Retinal pigment epithelial cell (primary cell): ENCODE measurements at places on chromosomes 13 and 19.

DNA sequence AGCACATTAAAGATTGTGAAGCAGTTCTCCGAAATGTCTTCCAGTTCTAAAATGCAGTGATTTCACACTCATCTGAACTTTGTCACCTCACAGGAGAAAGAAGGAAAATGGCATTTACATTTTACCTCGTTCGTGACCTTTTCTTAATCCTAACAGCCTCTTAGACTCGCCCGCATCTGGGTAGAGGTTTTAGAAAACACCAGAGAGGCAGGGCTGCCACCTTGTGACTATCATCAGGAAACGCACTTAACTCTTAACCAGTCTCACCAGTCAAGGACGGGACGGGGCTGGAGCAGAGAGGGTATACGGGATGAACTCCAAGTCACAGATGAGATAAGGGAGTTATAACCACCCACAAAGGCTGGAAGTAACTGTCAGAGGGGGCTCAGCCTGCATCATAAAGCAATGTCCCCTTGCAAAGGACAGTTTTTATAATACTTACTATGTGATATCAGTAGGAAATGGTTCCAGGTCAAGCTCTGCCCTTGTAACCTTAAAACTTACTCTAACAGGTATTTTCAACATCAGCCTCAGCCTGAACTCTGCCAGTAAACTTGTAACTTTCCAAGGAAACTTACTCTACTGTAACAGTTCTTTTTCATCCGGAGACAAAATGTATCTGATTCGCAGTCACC, 8.6 kb upstream of the CEACAM6 start:
- DNase-seq = peak; percentile 14

DNA sequence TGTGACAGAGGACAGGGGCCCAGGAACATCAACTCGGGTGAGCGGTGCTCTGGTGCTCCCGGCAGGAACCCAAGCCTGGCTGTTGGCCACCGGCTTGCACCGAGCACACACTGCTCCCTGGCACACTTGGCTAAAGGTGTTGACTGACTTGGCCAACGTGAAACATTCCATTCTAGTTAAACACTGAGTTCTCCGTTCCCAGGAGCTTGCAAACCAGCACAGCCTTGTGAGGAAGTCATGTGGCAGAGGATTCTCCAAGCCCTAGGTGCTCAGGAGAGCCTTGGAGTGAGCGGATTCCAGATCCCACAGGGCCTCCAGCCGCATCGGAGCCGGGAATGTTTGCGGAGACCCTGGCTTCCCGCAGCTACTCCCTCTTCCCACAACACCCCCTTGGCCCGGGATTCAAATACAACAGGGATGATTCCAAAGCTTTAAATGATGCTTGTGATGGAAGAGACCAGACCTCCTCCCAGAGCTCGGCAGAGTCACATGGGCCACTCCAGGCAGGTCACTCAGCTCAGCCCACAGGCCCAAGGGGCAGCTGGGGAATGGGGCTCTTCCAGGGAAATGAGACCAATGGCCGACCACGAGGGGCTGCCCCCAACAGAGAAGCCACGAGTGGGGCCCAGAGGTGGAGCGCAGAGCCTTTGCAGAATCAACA, 2.9 kb downstream of the C13orf46 start:
- peak; percentile 84 for DNase-seq

- no peak for DNase-seq
Observed at GRCh38 chr19:7911508-7912143, 3.0 kb upstream of the TGFBR3L start.

- no peak for DNase-seq
Observed at GRCh38 chr13:74003374-74003773, 130.8 kb downstream of the KLF12 start.

GRCh38 chr19:28435551-28436271, 777.2 kb downstream of the UQCRFS1 start:
- no peak for DNase-seq

DNA sequence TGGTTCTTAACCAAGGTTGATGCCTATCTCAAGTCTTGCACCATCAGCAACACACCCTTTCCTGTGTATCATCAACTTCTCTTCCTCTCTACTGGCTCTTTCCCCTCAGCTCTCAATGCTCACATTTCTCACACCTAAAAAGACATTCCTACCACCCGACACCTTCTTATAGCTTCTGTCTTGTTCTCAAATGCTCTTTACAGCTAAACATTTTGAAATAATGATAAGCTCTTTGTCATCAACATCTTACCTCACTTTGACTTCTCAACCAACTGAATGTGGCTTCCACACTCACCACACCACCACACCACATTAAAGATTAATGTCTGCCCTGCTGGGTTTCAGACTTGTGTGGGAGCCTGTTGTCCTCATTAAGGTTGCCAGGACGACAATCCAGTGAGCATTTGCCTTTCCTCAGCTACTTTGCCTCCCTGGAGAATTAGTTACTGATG, 67.8 kb downstream of the RXFP2 start:
- DNase-seq = no peak

- no peak for DNase-seq
Observed at GRCh38 chr13:20161275-20161950, 561 bp upstream of the GJA3 start.

GRCh38 chr19:47853003-47853402, 6.0 kb upstream of the TPRX2 start:
- DNase-seq = no peak

DNA sequence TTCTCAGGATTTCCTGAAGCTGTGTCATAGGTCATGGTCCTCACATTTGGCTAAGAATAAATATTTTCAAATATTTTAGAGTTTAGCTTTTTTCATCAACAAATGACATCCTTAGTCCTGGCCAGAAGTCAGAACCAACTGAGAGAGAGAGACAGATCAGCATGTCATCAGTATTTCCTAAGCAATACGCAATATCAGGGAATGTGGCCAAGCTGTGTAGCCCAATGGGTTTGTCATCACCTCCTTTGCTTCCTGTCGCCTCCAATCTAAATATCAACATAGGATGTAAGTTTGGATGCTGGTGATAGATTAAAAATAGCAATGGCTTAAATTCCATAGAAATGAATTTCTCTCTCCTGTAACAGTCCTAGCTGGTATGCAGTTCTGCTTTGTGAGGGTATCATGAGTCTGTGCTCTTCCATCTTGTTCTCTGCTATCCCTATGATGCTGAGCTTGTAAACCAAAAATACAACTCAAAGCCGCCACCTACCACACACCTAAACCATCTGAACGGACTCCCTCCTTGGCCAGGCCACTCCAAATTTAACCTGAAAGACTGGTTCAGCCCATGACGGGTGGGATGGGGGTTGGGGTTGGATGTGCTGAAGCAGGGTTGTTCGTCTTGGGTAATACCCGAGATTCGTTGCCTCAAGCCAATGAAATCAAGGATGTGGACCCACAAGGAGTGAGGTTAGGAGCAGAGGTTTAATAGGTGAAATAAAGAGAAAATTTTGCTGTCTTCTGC, 10.0 kb upstream of the IGSF23 start:
- no peak for DNase-seq

- DNase-seq = no peak
Observed at GRCh38 chr13:59016250-59016649, 1147.5 kb downstream of the DIAPH3 start.

GRCh38 chr13:20719783-20720182, 16.3 kb downstream of the IL17D start:
- no peak for DNase-seq

- peak; percentile 13 for DNase-seq
Observed at GRCh38 chr13:88958821-88959220, 1287.7 kb downstream of the SLITRK5 start.

DNA sequence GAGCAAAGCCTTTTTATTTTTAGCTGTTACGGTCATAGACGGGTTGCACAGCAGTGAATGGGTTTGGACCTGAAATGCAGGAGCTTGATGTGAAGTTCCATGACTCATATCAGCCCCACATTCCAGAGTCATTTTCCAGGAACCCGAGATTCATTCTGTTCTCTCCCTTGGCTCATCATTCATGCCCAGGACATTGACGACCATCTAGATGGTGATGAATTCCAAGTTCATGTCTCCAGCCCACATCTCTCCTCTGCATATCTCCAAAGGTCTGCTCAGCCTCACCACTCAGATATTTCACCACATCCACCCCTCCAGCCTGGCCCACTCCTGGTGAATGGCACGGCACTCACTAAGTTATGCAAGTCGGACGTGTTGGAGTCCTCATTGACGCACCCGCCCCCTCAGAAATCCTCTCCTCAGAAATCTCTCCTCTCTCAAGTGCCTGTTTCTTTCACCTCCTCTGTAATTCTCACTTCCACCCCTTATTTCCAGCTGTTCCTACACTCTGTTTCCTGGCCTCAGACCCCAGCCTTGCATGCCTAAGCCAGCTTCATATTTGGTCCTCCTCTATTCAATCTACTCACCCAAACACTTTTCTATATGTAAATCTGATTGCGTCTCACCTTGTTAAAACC, 83.1 kb downstream of the ALOX5AP start:
- no peak for DNase-seq

DNA sequence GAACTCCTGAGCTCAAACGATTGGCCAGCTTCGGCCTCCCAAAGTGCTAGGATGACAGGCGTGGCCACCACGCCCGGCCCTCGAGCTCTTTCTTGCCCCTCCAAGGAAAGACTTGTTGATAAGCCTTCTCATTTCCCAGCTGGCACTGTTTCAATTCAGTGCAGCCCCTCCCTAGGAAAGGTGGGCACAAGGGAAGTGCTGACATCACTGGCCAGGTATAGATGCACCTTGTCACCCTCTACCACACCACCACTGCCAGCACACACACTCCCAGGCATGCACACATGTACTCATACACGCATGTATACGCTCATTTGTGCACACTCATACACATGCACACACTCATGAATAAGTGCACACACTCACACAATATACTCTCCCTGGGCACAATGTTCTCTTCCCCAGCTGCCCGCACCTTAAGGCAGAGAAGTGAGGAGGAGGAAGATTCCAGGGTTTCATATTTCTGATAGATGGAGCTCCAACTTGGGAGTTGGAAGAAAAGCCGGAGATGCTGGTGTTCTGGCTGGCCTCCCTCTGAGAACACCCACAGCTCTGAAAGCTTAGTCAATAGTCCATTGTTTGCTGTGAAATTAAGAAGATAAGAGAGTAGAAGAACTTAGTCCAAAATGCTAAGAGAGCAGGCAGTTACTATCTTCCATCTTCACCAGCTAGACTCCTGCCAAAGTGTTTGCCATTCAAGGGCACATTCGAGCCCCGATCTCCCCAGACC, 196.7 kb downstream of the FOXO1 start:
- no peak for DNase-seq

GRCh38 chr13:67299072-67299635, 69.0 kb upstream of the PCDH9 start:
- no peak for DNase-seq

- no peak for DNase-seq
Observed at GRCh38 chr13:49776871-49777270, 15.6 kb downstream of the KPNA3 start.

- DNase-seq = no peak
Observed at GRCh38 chr19:5831159-5831558, 8.3 kb downstream of the FUT6 start.

- no peak for DNase-seq
Observed at GRCh38 chr13:29840585-29840984, 9.8 kb downstream of the UBL3 start.

- no peak for DNase-seq
Observed at GRCh38 chr13:72788831-72789230, 6.9 kb downstream of the PIBF1 start.

- no peak for DNase-seq
Observed at GRCh38 chr19:53004242-53004641, 9.5 kb upstream of the ERVV-1 start.

- no peak for DNase-seq
Observed at GRCh38 chr19:41619018-41619556, 7.8 kb downstream of the CEACAM4 start.

DNA sequence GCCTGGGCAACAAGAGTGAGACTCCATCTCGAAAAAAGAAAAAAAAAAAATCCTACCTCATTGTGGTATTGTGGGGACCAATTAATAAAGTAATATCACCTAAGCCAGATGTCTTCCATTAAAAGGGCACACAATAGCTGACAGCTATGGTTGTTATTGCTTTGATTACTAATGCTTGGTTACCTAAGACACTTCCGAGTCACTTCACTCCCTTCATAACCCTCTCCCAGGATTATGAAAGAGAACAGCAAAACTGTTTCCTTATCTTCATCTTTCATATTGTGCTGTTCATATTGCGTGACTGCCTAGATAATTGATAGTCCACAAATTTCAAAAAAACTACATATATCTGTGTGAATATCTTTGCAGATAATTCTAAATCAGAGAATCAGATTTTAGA, 10.3 kb upstream of the HSPH1 start:
- no peak for DNase-seq

DNA sequence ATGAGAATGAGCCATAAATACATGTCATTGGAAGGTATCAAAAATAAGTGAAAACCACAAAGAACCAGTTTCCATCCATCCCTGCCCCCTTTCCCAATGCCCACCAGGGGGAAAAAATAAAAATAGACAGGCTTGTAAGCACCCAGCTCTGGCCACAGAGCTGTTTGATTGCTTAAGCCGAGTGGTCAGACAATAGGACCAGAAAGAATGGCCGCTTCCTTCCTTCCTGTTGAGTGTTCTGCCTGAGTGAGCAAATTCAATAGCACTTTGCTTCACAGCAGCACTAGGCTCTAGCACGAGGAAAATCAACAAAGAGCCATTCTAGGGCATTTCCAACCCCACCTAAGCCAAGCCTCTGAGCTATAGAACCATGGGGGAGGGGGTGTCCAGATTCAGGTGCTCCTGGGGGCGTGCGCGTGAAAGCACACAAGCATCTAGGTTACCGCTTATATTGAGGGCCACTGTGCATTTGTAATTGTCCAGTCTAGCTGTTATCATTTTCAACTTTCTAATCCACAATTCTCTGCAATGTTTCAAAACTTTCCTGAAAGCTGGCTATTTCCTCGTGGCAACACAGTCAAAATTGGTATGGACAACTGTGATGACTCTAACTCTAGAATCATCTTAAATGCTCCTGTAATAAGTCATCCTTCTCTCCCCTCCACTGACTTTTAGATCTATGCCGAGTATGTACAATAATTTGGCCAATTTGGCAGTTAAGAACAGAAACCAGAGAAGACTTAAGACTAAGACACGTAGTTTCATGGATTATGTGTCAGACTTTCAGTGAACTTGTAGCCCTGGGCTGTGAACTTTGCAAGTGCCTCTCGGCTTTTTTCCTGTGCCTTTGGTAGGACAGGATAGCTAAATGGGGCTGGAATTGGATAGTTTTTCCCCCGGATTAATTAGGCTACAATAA, 64.3 kb downstream of the SPRY2 start:
- DNase-seq = peak; percentile 56

DNA sequence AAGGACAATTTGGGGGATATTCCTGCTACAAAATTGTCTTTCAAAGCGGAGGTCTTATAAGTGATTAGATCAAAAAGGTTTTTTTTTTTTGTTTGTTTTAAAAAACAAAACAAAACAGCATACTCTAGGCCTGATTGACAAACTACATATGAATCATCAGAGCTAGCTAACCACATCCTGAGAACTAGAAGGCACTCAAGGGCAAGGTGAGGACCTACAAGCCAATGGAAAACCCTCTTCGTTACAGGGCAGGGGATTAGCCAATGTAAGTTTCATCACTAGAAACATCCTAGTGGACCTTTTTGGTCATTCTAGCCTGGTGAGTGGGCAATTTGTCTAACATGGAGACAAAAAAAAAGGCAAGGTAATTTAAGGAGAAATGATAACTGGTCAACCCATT, 428.6 kb downstream of the RFC3 start:
- DNase-seq = no peak

- DNase-seq = no peak
Observed at GRCh38 chr13:28636677-28637317, 22.1 kb upstream of the POMP start.
